ENCODE measurements at places on chromosomes 4 and X. TPM values are rescaled to one million over a fixed set of nuclear protein-coding genes. Genes with fewer than 3 reads are reported as not detected.

- no peak for DNase-seq
Observed at GRCh38 chr4:95742872-95743271, 97.0 kb upstream of the PDHA2 start.

SSR4 gene
- total RNA-seq, result 182 TPM

DNA sequence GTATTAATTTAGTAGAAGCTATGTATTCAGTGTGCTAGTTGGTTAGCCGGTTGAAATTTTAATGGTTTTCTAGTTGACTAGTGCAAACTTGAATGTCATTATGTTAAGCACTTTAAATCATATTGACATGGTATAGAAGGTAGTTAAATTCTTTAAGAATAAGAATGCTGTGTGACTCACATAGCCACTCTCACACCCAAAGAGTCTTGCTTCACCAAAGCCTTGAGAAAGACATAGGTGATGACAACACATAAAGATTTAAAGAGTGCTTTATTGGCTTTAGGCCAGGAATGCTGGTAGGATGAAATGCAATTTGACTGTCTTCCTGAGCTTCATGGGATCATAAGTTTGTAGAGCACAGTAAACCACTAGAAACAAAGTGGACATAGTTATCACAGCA, 85.3 kb downstream of the DCAF8L2 start:
- no peak for DNase-seq

DNA sequence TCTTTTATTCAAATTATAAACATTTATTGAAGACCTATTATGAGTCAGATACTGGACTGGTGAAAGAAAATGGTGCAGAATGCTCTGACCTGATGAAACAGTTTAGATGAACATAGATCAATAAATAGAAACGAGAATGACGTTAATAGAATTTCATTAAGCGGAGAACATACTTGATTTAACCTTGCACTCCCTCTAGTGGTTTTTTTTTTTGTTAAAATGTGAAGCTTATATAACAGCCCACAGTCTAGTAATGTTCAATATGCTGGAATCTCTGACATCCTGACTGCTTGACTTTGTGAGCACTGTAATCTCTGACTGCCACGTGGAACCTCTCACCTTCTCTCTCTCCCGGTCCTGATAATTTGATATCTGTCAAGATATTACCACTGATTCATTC, 32.3 kb downstream of the HDAC8 start:
- DNase-seq, result no peak

RIBC1 gene
- total RNA-seq, result 0.61 TPM
